Renal cortical epithelial cell (primary cell): ENCODE measurements at places on chromosomes 6 and 20. TPM values are rescaled to one million over a fixed set of nuclear protein-coding genes. Genes with fewer than 3 reads are reported as not detected.

The CCR6 gene
- total RNA-seq, result not detected in 2 replicates

The DTD1 gene
- total RNA-seq, result 92.6 and 150 TPM in 2 replicates

The SLC22A16 gene
- total RNA-seq, result not detected in 2 replicates

The NKX2-2 gene
- not detected in 2 replicates for total RNA-seq

The FAM209B gene
- total RNA-seq, result not detected in 2 replicates

The OR2B6 gene
- not detected in 2 replicates for total RNA-seq

The PACRG gene
- total RNA-seq, result 2.5 TPM in 1 of 2 replicates, not detected in the other

The MRAP2 gene
- total RNA-seq, result 1.7 and 7.5 TPM in 2 replicates

The CDSN gene
- total RNA-seq, result under 0.01 and 0.05 TPM in 2 replicates

The MCHR2 gene
- total RNA-seq, result not detected in 2 replicates

The SIRPB2 gene
- not detected in 2 replicates for total RNA-seq

The LRP11 gene
- 21.5 and 34.4 TPM in 2 replicates for total RNA-seq

The TNF gene
- 2.4 and 7.8 TPM in 2 replicates for total RNA-seq

The AHCY gene
- 111 and 163 TPM in 2 replicates for total RNA-seq

The SYNDIG1 gene
- total RNA-seq, result 0.05 TPM in 1 of 2 replicates, not detected in the other

The NCOA7 gene
- total RNA-seq, result 10.6 and 59.0 TPM in 2 replicates
